ENCODE measurements at places on chromosomes 6 and 20.

- no peak for DNase-seq
Observed at GRCh38 chr20:34954904-34955230, 739 bp downstream of the GSS start.

- DNase-seq, result no peak
Observed at GRCh38 chr6:33638556-33638955, 17.4 kb downstream of the ITPR3 start.

DNA sequence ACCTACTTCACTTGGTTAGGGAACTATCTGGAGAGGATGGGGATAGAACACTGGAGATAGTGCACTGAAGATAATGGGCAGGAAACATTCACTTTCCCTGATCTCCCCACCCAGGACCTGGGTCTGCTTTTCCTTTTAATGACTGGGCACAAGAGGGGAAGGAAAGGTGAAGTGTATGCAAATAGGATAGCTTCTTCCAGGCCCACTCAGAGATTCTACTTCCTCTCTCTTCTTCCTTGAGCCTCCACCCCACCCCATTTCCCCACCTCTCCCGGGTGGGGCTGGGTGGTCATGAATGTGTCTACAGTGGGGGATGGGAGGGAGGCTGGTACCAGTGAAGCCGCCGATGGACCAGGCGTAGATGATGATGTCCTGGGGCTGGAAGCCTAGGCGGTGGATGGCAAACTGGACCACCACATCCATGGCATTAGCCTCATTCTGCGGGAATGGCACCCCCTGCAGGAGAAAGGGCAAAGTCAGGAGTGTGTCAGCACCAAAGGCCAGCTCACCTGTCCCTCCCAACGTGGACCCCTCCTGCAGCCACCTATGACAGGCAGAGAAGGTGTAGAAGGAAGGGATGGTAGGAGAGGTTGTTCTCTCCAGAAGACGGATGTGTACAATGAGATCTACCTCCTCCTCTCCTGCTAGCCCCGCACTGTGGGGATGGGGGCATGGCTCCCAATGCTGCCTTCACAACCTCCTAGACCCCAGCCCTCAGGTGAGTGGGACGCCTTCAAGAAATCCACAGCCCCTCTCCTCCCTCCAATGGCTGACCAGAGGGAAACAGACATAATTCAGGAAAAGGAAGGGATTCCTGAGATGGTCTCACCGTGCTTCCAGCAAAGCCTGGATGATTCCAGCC is 8.6 kb upstream of the LY6G5C start:
- no peak for DNase-seq

DNA sequence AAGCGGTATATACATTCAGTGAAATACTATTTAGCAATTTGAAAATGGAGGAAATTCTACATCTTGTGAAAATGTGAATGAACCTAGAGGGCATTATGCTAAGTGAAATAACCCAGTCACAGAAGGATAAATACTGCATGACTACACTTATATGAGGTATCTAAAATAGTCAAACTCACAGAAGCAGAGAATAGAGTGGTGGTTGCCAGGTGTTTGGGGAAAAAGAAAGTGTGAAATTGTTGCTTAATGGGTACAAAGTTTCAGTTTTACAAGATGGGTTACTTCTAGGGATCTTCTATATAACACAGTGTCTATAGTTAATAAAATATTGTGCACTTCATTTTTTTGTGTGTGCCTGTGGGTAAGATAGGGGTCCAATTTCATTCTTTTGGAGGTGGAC is 1152.0 kb downstream of the EPHA7 start:
- no peak for DNase-seq

DNA sequence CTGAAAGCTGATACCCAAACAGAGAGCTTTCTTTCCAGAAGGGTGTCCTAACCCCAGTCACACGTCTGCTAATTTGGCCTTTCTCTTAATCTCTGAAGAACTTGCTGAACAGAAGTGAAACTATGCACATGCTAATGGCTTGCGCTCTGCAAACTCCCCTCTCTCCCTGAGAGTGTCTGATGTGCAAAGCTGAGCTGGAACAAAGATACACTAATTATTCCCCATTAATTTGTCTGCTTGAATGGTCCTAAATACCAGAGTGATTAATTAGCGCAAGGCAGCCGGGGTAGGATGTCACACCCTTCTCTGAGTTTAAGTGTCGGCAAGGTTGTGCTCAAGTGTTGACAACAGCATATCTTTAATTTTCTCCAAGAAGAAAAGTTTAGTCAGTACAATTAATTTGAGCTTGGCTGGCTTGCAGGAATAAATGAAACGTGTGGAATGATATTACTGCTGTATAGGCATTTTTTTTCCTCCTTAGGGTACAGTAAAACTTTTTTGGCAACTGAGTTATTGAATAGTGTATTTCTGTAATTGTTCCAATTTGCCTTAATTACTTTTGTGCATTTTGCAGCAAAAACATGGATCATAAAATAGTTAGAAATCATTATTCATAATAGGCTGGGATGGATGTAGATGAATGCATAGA is 715.9 kb upstream of the POU3F2 start:
- DNase-seq, result no peak

- DNase-seq, result no peak
Observed at GRCh38 chr6:113829696-113830045, 27.5 kb upstream of the MARCKS start.

DNA sequence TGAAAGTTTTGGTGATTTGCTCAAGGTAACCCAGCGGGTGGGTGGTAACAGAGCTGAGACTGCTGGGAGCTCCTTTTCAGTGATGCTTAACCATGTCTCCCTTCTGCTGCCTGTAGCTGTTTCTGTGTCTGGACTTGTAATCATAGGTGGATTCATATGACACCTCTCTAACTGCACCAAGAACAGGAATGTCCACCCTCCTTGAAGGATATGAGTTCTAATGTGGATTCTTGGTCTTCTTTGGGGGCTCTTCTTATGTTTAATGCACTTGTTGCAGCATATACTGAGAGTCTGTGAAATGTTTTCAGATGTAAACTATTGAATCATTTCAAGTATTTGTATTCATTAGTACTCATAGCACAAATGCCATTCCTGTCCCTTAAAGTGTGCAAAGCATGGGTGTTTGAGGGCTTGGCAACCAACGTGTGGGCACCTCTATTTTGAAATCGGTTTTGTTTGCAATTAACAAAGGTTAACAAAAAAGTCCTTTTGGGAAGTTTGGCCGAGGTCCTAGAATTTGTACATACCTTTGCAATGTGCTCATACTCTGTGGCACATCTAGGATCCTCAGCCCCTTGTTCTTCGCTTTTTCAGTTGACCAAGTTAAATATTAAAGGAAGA is 138.0 kb downstream of the SOX4 start:
- DNase-seq, result peak; percentile 72

DNA sequence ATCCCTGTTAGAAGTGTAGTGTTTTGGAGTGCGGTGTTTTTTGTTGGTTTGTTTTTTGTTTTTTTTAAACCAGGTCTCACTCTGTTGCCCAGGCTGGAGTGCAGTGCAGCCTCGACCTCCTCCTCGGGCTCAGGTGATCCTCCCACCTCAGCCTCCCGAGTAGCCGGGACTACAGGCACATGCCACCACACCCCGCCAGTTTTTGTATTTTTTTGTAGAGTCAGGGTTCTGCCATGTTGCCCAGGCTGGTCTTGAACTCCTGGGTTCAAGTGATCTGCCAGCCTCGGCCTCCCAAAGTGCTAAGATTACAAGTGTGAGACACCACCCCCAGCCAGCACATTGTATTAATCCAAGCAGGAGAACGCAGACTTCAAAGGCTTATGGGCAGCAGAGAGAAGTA is 1.3 kb upstream of the TOP1 start:
- DNase-seq, result no peak

- DNase-seq, result no peak
Observed at GRCh38 chr20:62066983-62067433, 1.3 kb upstream of the TAF4 start.

- no peak for DNase-seq
Observed at GRCh38 chr6:159044899-159045727, at the start of gene TAGAP. TSS of gene TAGAP (minus strand) at chr6:159044991. CDS start at chr6:159044146, 845 bp downstream.

DNA sequence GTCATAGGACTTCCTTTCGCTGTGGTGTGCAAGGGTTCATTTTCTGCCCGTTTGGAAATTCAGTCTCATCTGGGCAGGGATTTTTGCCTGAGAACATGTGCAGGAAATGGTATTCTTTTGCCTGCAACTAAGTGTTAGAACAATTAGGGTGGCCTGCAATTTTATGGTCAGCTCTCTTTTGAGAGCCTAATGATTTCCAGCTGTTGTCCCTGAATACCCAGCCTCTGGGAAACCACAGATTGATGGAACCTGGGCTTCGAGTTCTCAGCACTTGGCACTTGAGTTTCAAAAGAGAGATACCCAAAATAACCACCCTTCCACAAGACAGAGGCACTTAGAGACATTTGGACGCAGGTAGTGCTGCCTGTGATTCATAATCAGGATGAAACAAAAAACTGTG is 217.2 kb upstream of the FOXA2 start:
- DNase-seq, result no peak

GRCh38 chr20:15756754-15757115 is 816.5 kb downstream of the KIF16B start:
- no peak for DNase-seq

GRCh38 chr6:133553652-133554051 is 312.5 kb downstream of the EYA4 start:
- peak; percentile 15 for DNase-seq

DNA sequence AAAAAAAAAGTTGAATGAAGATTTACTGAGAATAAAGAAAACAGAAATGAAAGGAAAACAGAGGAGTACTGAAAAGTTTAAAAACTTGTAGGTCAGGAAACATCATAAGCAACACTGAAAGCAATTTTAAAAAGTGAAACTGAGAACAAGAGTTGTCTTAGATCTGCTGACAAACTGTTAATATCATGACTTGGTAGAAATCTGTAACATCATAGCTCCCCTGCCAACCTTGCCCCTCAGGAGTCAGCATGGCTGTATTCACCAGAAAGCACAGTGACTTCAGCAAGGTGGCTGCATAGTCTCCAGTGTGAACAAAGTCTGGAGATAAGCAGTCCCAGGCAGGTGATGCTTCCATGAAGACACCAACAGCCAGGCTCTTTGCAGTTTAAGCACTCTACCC is 5.3 kb downstream of the NAA20 start:
- DNase-seq, result no peak

DNA sequence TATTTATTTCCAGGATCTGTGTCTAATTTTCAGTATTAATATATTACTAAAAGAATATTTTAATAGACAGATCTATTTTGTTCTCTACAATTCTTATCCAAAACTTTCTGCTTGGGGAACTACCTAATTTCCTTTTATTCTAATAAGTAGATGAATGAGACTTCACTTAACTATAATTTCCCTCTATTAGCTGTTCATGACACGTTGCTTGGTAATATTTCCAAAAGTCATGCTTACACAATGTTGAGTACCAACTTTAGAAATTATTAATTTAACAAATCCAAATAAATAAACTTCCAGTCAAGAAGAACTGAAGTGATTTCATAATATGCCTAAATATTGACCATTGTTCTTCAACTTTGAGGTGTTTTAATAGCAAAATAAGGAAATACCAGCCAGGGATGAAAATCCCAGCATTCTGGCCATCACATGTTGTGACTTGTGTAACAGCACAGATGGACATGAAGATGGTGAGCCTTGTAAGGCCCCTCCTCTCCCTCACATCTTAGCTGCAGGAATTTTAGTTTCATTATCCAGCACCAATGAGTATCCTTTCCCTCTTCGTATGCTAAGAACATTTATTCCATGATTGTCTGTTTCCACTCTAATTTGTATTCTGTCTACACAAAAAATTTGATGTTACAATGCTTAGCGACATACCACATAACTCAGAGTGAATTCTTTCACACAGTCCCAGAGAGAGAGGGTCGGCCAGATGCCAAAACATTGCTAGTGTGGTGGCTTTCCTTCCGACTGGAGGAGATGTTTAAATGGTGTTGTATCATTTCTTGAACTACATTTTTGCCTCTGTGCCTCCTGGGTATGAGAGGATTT is 137.5 kb downstream of the FOXA2 start:
- peak; percentile 56 for DNase-seq

DNA sequence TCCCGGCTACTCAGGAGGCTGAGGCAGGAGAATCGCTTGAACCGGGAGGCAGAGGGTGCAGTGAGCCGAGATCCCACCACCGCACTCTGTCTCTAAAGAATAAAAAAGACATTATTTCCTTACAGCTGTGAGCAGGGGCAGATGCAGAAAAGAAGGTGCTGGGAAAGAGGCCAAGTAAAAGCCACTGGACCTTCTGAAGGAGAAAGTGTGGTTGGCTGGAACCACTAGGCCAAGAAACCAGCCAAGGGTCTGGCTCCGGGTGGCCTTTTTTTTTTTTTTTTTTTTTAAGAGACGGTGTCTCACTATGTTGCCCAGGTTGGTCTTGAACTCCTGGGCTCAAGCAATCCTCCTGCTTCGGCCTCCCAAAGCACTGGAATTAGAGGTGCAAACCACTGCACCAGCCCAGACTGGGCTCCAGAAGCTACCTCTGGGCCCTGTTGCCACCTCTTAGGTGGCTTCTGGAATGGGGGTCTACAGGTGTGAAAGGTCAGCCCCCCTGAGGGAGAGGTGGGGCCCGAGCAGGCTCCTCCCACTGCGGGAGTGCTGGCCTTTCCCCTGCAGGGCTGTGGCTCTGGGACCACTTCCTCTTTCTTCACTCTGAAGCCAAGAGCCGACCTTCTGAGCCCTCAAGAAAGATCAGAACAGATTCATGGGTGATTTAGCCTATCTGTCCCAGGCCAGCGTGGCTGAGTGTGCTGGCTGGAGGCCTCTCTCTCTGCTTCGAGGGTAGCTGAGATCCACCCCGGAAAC is at the start of gene FGD2:
Gene FGD2 (plus strand): TSS at position 595 of the 750 bp plus-strand sequence. CDS start 163 bp downstream, outside the sequence.
- DNase-seq, result no peak

DNA sequence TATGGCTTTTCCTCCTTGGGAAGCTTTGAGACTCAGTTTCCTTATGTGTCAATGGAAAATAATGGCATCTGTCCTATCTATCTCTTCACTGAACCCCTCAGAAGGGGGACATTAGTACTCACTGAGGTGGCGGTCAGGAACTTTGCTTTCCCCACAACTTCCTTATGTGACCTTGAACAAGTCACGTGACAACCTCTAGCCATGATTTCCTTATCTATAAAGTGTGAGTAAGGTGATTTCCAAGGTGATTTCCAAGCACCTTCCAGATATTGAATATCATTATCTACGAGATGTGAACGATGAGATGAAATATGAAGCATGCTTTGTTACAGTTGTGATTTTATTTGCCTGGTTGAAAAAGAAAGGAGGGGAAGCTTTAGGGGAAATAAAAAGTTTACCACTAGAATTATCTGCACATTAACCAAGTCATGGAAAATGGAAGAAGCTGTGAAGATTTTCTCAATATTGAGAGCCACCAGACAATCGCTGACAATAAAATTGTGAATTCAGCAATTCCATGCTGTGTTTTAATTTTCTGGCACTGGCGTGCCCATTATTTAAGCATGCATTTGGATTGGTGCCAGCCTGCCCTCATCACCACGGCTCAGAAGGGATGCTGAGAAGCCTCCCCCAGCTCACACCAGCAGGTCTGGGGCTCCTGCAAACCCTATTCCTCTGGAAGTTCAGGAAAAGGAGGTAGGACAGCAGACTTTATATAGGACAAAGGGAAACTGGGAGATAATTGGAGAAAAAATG is 255.3 kb downstream of the CD83 start:
- no peak for DNase-seq

- DNase-seq, result no peak
Observed at GRCh38 chr6:24072038-24072746, 53.8 kb upstream of the NRSN1 start.
